ENCODE measurements at places on chromosomes 5 and 9.

- DNase-seq: no peak
Measured at GRCh38 chr5:116303340-116303739, 218.5 kb downstream of the COMMD10 start.

- DNase-seq: no peak
Measured at GRCh38 chr5:73312146-73312871, 136.3 kb downstream of the FOXD1 start.

DNA sequence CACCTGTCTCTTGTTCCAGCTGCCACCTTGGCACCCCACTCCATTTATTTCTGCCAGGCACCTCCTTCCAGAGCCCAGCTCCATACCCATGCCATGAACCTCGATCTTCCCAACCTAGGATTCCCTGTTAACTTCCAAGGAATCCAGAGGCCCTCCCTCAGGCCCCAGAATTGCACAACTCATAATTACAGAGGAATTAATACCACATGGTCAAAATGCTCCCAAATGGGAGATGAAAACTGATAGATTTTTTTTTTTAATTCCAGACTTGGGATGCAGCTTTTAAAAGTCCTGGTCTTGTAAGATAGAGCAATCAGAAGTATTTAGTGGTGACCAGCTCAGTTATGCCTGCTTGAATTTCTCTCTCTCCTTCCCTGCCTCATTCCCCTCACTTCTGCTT, 96.2 kb upstream of the CCDC112 start:
- DNase-seq: no peak

GRCh38 chr5:181184845-181185216, 20.2 kb downstream of the TRIM7 start:
- DNase-seq: no peak

- DNase-seq: no peak
Measured at GRCh38 chr9:133331221-133331620, 4.8 kb downstream of the SURF6 start.

DNA sequence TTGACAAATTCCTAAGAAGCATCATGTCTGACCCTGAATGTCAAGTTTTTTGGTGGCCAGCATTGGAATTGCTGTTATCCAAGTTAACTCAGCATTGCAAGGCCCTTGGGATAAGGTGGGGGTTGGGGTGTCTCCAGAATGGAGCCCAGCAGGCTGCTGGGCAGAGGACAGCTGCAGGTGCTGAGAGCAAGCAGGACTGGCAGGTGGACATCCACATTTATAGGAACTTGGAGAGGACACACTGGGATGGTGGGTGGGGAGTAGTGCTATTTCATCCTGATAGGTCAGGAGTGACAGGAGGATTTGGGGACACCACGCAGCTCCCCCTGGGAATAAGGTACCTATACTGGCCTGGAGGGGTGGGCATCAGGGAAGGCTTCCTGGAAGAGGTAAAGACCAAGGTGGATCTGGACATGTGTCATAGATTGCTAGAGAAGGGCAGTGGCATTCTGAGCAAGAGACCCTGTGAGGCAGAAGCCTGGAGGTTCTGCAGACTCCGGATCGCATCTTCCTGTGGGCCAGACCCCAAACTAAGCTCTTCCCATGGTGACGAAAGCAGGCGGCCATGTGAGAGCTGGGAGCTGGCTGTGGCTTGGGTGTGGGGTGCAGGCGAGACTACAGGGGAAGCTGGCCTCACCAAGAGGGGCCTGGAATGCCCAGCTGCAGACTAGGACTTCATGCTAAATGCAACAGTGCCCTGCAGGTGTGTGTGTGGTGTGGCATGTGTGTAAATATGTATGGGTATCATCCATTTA, 148.1 kb downstream of the RGS3 start:
- DNase-seq: no peak

- DNase-seq: no peak
Measured at GRCh38 chr5:158739951-158740757, 359.6 kb downstream of the EBF1 start.

GRCh38 chr5:79809743-79810142, 120.1 kb downstream of the CMYA5 start:
- DNase-seq: no peak

DNA sequence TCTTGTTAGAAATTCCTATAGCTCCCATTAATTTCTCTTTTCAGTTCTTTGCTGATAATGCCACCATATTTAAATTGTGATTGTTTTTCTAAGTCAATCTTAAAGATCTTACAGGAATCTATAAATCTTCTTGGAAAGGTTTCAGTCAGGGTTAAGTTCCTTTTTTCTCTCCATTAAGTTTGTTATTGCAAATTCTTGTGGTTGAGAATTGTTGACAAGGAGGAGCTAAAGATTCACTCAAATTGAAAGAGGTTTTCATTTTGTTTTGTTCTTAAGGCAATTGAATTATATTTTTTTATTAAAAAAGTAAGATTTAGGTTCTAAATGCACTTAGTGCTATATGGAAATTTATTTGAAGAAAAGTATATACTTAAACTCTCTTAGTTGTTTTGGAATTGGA, 213.4 kb downstream of the PRR16 start:
- no peak for DNase-seq

DNA sequence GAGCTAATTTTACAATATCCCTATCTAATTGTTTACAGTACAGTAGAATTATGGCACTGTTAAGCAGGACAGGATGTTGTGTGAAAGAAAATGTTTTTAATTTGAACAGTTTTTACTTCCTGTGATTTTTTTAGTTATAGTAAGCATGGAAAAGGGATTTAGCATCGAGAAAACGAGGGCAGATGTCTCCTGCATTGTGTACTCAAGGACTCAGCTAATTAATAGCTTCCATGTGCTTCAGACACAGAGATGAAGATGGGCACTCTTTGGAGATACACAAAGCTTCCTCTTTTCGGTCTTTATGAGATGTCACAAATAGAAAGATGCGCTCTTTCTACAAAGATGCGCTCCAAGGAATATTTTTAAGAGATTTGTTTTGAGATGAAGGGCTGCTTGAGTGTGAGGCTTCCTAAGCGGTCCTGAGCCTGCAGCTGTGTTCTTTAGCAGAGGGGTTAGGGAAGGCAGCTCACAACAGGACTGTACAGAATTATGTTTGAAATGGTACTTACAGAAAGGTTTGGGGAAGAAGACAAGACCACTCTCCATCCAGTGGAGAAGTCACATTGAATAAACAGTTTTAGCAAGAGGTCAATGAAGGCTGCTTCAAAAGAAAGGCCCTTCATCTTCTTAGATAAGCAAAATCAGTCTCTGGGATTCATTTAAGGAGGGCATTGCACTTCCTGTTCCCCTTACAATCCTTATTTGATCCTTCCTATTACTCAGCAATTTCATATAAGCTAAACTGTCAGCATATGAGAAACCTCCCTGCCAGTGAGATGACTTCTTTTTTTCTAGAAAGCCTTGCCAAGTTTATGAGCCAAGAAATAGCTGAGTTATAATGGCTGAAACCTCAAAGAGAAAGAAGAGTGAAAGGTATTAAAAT, 311.5 kb downstream of the EFNA5 start:
- DNase-seq: no peak

DNA sequence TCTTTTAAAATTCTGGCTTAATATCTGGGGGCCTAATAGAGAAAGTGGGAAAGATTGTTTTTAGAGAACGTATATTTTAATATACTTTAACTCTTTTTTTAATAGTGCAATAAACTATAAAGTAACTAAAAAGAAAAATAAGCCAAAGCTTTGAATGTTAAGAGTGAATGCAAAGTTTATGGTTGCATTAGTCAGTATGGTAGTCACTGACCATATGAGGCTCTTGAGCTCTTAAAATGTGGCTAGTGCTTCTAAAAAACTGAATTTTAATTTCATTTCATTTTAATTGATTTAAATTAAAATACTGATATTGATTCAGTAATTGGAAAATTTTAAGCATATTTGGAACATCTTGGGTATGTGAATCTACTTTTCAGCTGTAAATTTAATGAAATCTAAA, 310.7 kb downstream of the PJA2 start:
- DNase-seq: no peak
